ENCODE measurements at places on chromosomes 6 and 20. TPM values are rescaled to one million over a fixed set of nuclear protein-coding genes. Genes with fewer than 3 reads are reported as not detected.

The NRSN1 gene
- 0.49 TPM for polyA plus RNA-seq

The KIF3B gene
- polyA plus RNA-seq = 23.4 TPM

The CASS4 gene
- 21.2 TPM for polyA plus RNA-seq

The ESR1 gene
- polyA plus RNA-seq = 0.96 TPM

The PI3 gene
- polyA plus RNA-seq = not detected

The SAMD5 gene
- polyA plus RNA-seq = 28.6 TPM

The C6orf52 gene
- polyA plus RNA-seq = 5.4 TPM

The PAK1IP1 gene
- polyA plus RNA-seq = 19.6 TPM

The TBX18 gene
- polyA plus RNA-seq = 1.1 TPM

The SSTR4 gene
- polyA plus RNA-seq = 0.17 TPM

- DNase-seq = peak; percentile 43
Measured at GRCh38 chr6:3795836-3796718, 44.6 kb upstream of the PXDC1 start.

- no peak for DNase-seq
Measured at GRCh38 chr6:128242765-128243403, 277.5 kb downstream of the PTPRK start.

- DNase-seq = no peak
Measured at GRCh38 chr6:39688494-39688893, 36.7 kb downstream of the KIF6 start.

- DNase-seq = peak; percentile 70
Measured at GRCh38 chr20:37345339-37346235, at the start of gene SRC. Gene SRC, plus strand, starts transcription at chr20:37346140. Its CDS starts 38,014 bp downstream, at chr20:37384154.

GRCh38 chr6:71393471-71393870 is 104.9 kb downstream of the OGFRL1 start:
- no peak for DNase-seq

- DNase-seq = no peak
Measured at GRCh38 chr6:41733360-41733706, 2.1 kb downstream of the TFEB start.

DNA sequence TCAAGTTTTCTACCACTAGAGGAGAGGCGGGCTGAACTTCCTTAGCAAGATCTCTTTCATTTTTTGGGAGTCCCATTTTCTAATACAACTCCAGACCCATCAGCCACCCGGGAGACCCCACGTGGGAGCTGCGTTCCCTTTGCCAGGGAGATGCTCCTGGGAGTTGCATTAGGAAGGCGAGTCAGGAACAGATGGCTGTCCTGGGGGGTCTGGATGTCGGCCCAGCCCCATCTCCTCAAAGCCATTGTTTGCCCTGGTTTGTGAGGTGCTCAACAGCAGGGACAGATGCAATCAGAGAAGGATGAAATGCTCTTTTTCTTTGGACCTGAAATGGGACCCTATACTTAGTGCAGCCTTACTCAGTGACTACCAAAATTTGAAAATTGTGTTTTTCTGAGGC is 39.4 kb downstream of the CARMIL1 start:
- no peak for DNase-seq

DNA sequence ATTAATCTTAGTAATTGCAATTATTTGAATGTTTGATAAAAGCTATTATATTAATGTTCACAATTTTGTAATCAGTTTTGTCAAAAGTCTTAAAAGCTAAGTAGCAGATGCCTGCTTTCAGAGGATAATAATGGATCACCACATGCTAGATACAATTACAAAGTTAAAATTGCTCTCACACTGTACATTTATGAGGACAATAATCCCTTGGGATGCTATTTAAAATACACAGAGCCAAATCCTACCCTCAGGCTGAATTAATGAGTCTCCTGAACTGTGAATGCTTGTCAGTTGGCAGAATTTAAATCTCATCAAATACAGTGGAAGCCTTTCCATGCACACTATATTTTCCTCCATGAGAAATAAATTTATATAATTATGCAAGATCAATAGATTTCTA is 153.3 kb upstream of the SYNCRIP start:
- DNase-seq = no peak

DNA sequence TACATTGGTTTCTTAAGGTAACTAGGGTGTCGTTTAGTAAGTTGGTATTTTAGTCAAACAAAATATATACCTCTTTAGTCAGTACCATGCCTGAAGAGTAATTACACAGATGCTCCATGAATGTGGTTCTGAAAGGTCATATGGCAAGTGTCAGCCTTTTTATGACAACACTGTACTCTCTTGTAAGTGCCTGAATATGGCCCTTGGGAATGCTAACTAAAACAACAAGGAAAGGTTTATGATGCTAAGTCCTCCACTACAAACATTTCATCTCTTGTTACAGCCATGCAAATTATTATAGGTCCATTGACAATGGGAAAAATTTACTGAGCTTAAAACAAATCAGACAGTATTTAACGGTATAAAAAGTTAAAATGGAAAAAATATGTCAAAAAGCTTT is 39.0 kb upstream of the SUPT3H start:
- DNase-seq = no peak

- peak; percentile 45 for DNase-seq
Measured at GRCh38 chr6:73610444-73611275, 43.1 kb downstream of the SLC17A5 start.

DNA sequence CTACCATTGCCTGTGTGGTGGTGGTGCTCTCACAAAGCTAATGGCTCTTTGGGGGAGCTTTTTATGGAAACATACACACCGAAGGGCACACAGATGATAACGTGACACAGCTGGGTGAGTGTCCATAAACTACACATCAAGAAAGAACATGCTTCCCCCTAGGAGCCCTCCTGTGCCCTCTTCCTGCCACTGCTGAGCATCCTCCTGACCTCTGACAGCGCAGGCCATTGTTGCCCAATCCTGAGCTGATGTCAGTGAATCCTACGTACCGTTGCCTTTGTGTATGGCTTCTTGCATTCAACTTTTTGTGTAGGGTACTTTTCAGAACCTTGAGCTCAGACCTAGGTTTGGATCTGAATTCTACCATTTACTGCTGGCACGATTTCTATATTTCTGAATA is 65.8 kb upstream of the SLC22A1 start:
- DNase-seq = no peak

- DNase-seq = peak; percentile 61
Measured at GRCh38 chr6:111481836-111482187, 1.2 kb downstream of the REV3L start.

DNA sequence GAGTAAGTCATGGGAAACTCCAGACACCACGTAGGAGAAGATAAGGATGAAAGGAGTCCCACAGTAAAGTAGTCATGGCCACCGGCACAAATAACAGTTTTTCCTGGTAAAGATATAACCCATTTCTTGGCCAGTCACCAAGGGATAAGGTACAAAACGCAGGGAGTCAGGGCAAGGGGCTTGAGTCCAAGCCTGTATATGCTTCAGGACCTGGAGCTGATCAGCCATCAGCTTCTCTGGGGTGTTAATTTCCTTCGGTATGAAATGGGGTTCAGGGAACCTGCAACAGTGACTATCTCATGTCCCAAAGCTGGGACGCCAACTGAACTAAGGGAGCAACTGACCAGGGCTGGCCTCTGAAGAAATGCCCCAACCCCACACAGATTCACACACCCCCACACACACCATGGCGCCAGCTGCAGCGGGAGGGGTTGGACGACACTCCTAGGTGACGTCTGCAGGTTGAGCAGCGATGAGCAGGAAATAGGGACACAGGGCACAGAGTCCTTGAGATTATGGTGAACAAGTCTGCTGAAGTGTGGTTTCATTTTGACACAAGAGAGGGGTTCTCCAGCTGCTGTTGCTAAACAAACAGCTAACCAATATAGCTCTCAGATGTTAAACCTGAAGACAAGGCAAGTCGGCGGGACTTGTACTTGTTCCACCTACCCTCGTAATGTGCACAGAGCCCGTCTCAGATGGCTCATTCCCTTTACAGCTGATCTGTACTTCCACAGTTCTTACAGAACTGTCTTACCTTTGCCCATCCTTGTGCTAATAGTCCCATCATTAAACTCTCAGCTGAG is 7.4 kb upstream of the ADTRP start:
- DNase-seq = no peak

- no peak for DNase-seq
Measured at GRCh38 chr6:37536491-37537190, 36.9 kb upstream of the CCDC167 start.

GRCh38 chr6:104682722-104683643 is 176.7 kb downstream of the HACE1 start:
- DNase-seq = peak; percentile 9

DNA sequence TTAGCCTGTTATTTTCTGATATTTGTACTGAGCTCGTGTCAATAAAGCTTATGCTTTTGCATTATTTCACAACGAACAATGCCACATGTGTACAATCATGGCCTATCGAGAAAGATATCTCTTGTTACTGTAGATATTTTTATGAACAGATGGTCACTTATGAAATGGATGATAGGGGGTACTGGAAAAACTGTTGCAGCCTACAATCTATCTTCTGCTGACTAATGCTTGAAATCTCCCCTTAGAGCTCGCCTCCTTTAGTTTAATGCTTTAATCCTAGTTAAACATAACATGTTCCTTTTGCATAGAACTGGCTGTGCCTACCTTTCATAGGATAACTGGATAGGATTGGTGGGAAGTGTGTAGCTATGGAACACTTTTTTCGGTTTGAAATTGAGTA is 296.2 kb downstream of the FARS2 start:
- no peak for DNase-seq

DNA sequence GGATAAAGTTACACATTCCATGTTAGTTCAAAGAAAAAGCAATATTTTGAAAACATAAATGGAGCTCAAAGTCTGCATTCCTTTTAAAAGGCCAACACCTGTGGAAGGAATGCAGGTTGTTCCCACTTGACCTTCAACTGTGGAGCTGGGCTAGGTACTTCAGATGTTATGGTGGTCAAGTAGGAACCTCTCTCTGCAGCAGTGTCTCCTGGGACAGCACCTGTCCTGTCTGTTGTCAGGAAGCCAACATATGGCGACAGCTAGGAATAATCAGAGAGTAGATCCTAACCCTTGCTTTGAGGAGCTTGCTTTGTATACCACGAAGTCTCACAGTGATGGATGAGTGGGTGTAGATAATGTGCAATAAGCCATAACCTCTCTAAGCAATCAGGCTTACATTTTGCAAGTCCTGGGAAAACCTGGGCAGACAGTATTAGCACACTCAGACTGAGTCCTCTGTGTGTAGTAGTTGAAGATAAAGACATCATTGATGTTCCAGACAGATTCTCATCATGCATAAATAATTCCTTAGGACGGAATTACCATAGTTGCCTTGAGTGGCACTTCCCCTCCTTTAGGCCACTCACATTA is 347.5 kb downstream of the PRL start:
- no peak for DNase-seq

GRCh38 chr6:32107406-32107805 is 1.7 kb downstream of the TNXB start:
- DNase-seq = no peak

GRCh38 chr20:33481431-33481941 is 8.4 kb upstream of the CBFA2T2 start:
- no peak for DNase-seq

DNA sequence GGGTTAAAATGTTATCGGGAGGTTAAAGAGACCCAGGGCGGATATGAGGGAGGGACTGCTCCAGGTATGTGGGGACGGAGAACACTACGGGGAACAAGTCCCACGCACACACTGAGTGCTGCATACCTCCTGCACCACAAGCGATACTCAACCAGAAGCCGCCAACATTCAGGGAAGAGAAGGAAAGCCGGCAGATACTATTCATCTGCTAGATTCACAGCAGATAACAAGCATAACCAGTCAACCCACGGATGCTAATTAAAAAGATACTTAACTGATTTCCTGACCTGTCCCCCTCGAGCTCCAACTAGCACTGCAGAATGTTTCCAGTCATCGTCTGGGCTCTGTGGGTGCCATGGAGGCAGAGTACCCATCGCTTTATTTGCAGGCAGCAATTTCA is 45.1 kb upstream of the RPS6KA2 start:
- no peak for DNase-seq

DNA sequence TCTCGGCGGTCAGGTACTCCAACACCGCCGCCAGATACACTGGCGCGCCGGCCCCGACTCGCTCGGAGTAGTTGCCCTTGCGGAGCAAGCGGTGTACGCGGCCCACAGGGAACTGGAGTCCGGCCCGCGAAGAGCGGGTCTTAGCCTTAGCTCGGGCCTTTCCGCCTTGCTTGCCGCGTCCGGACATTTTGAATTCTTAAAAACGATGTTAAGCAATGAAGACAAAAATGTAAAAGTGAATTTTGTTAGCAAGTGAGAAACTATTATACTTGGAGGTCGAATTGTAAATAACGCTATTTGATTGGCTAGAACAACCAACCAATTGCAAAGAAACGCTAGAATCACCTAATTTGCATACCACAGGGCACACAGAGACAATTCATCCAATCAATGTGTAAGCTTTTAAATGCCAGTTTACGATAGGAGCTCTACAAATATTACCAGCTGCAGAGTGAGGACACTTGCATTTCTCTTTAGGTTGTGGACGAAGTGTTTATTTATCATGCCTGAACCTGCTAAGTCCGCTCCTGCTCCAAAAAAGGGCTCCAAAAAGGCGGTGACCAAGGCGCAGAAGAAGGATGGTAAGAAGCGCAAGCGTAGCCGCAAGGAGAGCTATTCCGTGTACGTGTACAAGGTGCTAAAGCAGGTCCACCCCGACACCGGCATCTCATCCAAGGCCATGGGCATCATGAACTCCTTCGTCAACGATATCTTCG is 112.0 kb downstream of the HFE start:
- peak; percentile 95 for DNase-seq

GRCh38 chr6:72850469-72850868 is 228.6 kb downstream of the KCNQ5 start:
- no peak for DNase-seq

GRCh38 chr20:48668451-48668946 is 159.3 kb downstream of the PREX1 start:
- DNase-seq = peak; percentile 82

GRCh38 chr6:1901556-1901955 is 291.8 kb downstream of the FOXC1 start:
- no peak for DNase-seq

- no peak for DNase-seq
Measured at GRCh38 chr6:159959165-159959975, 9.5 kb upstream of the IGF2R start.

DNA sequence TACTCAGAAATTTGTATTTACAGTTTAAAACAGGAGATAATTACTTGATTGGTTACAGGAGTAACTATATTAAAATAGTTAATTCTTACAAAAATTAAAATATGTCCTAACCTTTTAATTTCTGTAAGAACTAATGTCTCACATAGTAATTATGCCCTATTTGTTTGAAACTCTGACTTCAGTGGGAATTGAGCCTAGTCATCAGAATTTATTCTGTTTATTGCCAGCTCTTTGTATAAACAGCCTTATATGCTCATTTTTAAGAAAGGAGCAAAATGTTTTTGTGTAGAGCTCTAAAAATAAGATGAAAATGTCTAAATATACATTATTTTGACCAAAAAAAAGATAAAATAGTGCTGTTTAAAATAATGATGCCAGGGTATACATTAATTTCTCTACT is 21.5 kb downstream of the TRMT11 start:
- DNase-seq = no peak

- no peak for DNase-seq
Measured at GRCh38 chr20:45036044-45036755, 64.7 kb downstream of the KCNS1 start.
